ENCODE measurements at places on chromosomes 7 and 10.

DNA sequence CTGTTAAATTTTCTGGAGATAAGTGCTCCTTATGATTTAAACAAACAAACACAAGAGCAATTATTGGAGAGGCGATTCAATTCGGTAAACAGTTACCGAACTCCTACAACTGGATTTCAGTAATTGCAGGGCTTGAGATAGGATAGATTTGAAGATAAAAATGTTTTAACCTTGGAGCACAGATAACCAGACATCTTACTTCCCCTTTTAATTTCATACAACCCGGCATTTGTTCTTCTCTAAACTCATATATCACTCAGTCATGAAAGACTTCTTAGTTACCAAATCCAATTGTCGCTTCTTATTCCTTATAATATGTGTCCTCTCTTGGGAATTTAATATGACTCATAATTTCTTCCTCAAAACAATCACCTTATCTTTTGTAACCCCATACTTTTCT is 235.9 kb upstream of the CSTF2T start:
- no peak for DNase-seq

DNA sequence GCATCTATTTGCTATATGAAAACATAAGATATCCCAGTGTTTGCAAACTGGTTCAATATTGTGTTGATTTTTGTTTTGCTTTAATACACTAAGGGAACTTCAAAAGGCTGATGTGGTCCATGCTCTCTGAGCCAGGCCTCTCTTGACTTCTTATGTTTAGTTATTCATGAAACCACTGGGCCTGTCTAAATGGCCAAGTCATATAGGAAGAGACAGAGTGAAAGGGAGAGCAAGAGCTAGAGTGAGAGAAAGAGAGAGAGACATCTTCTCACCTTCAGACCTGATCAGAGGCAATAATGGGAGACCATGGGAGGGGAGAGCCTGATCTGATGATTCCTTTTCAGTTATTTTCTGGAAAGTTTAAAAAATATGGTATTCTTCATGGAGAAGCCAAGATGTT is 6.1 kb upstream of the FAS start:
- DNase-seq: no peak

DNA sequence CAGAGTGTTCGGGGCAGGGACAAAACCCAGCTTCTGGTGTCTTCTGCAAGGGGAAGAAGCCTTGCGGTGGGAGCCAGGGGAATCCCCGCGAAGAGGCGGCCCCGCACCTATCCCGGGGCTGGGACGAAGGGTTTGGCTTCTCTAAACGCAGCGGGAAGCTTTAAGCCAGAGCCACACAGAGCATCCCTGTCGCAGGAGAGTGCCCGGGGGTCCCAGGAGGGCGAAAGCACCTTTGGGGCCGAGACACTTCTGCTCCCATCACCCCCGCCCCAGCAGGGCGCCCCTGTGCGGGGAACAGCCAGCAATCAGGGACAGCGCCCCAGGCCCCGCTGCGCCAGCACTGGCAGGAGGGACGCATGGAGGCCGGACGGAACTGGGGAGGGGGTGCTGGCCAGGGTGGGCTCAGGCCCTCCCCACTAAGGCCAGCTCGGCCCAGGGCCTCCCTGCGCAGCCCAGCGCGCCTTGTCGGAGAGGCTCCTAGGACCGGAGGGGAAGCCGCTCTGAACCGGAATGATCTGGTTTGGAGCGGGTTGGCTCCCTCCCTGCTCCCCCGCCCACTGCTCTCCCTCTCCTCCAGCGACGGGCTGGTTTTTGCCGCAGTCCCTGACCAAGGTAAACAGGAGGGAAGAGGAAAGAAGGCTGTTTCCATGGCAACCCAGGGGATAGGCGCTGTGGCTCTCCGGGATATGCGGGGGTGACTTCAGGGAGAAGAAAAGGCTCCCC is 63.9 kb downstream of the TMEM209 start:
- peak; percentile 69 for DNase-seq

DNA sequence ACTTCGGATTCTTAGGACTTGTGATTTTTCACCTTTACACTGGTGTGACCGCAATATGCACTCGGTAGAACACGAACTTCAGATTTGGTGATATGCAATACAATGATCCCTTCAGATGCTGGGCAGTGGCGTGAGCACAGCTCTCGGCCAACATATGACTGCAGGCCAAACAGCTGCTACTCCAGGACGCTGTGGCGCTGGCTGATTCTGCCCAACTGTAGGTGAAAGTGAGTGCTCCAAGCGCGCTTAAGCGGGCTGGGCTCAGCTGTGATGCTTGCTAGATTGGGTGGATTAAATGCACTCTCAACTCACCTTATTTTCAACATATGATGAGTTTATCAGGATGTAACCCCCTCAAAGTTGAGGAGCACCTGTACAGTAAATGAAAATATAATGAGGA is 137.6 kb upstream of the RET start:
- no peak for DNase-seq

Data from brain microvascular endothelial cell (primary cell).